Activated T-helper 1 cell treated with Interleukin-2 at 50 U/mL for 16 hours (primary cell): ENCODE measurements at places on chromosomes 7 and 10.

DNA sequence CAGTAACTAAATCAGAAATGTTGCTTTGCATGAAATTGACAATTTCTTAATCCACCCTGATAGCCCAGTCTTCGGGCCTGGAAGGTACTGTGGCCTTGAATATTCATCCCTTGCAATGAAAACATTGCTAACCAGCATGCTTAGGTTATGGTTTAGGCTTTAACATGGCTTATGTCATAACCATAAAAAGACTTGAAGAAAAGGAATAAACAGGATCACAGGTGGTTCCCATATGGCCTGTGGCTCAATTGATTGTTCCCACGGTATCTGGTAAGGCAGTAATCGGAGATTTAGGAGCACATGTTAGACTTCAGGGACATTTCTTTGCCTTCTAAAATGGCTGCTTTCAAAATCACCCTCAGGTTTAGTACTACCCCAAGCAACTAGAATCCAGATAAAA is 139.5 kb downstream of the ST7 start:
- no peak for DNase-seq

GRCh38 chr10:20887706-20888555 is 9.2 kb downstream of the NEBL start:
- DNase-seq: no peak

DNA sequence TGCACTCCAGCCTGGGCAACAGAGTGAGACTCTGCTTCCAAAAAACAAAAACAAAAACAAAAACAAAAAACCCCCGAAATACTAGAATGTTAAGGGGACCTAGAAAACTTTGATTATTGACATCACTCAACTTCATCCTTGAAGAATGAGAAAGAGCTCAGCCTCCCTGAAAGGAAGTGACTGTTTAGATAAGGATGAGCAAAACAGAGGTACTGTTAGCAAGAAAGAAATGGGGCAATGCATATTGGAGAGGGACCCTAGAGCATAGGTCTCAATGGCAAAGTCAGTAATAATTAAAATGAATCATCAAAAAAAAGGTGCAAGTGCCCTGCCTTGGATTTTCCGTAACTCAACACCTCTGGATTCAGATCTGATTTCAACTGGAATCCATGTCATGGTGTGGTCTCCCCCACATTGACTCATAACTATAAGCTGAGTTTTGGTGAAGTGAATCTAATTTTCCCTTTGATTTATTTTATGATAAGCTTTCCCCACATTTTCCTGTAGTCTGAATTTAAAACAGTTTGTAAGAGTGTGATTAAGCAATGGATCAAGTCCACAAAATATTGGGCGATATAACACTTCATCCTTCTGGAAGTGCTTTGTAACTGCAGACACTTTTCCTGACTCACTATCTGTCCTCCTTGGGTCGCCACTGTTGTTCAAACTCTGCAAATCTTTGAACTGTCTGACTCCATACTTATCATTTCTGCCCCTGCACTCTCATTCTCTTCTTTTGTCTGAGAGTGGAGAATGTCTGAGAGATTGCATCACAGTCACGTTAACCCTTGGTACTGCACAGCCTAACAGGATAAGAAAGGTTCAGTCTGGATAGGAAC is 224.8 kb upstream of the LYZL1 start:
- no peak for DNase-seq

GRCh38 chr7:100639995-100640516 is 1.3 kb downstream of the TFR2 start:
- DNase-seq: no peak

GRCh38 chr10:31664803-31665202 is 263.8 kb downstream of the ARHGAP12 start:
- no peak for DNase-seq

DNA sequence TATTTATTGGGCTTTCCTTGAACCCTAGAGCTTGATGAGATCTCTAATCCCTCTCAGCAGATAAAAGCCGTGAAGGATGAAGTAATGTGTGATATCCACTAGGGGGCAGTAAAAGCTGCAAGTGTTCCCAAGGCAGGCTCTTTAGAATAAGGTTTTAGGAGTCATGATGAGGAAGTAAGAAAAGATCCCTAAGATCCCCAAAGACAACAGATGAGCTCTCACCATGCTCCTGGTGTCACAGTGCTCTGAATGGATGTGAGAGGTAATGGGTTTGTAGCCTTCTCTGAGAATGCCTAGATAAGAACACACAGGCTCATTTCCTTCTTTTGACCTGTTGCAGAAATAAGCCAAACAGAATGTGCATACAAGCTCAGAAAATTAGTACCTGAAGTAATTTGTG is 70.4 kb upstream of the ITPRID1 start:
- DNase-seq: no peak

- DNase-seq: no peak
These were observed 269.8 kb downstream of the SKAP2 start for GRCh38 chr7:26594553-26594952.

- DNase-seq: no peak
These were observed 10.8 kb upstream of the PPP1R3C start for GRCh38 chr10:91643700-91644099.

- no peak for DNase-seq
These were observed 135.3 kb upstream of the COBL start for GRCh38 chr7:51451751-51452476.

DNA sequence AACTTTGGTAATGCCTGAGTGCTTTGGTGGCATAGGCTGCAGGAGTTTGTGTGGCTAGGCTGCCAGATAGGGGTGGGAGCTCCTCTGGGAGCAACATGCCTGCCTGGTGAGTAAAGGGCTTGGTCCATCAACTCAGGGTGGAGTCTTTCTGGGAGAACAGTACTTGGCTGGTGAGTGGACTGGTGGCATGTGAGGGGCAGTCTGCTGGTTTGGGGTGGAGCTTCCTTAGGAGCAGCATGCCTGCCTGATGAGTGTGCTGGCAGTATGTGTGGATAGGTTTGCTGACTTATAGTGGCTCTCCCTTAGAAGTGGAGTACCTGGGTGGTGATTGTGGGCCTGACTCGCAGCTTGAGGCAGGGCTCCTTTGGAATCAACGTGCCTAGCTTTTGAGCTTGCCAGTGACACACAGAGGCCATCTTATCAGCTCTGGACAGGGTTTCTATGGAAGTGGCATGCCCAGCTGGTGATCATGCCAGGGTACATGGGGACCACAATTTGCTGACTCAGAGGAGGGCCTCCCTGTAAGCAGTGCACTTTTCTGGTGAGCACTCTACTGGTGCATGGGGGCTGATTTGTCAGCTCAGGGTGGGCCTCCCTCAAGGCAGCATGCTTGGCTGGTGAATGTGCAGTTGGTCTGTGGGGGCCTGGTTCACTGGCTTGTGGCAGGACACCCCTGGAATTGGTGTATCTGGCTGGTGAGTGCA is 35.0 kb upstream of the SRI start:
- DNase-seq: no peak

DNA sequence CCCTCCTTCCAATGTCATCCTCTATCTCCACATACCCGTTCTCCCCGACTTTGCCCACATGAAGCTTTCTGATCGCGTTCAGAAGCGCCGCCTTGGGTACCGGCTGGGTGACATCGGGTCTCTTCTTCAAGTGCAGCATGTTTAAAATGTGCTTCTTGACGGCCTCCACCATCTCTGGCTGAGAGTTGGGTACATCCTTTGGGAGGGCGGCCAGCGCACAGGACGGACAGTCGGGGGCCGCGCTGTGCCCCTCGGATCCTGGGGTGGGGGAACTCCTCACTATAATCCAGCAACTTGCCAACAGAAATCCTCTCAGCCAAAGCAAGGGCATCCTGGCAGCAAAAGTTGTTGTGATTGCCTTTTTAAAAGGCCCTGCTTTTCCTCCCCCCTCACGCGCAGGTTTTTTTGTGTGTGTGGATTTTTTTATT is 2.8 kb downstream of the INHBA start:
- DNase-seq: no peak

GRCh38 chr7:130481898-130482297 is 10.0 kb upstream of the MEST start:
- no peak for DNase-seq

- no peak for DNase-seq
These were observed 120.8 kb downstream of the TNS3 start for GRCh38 chr7:47461161-47461560.

GRCh38 chr7:34848670-34849069 is 188.6 kb downstream of the DPY19L1 start:
- DNase-seq: no peak

DNA sequence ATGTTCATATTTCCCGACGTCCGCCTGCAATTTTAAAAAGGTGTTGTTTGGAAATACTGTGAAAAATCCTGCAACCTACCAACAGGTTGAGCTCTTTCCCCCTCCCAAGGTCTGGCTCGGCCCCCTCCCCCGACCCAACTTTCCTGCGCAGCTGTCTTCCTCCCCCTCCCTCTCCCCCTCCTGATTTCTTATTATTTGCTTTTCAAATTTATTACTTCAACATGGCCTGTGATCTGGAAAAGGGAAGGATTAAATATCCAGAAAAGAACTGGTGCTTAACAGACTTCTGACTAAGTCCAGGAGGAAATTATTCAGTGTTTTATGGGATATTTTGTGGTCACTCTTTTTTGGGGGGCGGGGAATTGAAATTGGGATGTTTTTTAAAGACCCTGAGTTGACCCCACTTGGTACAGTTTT is 2.4 kb downstream of the ARID5B start:
- DNase-seq: no peak

DNA sequence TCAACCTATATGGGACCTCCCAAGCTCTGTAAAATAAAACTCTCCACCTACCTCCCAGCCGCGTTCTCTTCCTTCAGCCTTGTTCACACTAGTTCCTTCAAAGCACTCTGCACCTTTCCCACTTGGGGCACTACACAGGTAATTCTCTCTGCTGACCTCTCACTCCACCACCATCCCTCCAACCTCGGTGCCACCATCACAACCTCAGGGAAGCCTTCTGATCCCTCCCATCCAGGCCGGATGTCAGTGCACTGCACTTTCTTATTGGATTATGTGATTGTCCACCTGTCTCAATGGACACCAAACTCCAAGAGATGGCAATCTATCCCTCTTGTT is 7.0 kb downstream of the LARP4B start:
- DNase-seq: no peak

- no peak for DNase-seq
These were observed 135.3 kb upstream of the FAM20C start for GRCh38 chr7:57071-57470.
